RWPE1 (cell line): ENCODE measurements at places on chromosomes 1 and 21.

GRCh38 chr1:6591222-6591621, 11.4 kb downstream of the ZBTB48 start:
- DNase-seq: no peak

- no peak for DNase-seq
Measured at GRCh38 chr21:38227401-38227800, 29.4 kb upstream of the KCNJ15 start.

DNA sequence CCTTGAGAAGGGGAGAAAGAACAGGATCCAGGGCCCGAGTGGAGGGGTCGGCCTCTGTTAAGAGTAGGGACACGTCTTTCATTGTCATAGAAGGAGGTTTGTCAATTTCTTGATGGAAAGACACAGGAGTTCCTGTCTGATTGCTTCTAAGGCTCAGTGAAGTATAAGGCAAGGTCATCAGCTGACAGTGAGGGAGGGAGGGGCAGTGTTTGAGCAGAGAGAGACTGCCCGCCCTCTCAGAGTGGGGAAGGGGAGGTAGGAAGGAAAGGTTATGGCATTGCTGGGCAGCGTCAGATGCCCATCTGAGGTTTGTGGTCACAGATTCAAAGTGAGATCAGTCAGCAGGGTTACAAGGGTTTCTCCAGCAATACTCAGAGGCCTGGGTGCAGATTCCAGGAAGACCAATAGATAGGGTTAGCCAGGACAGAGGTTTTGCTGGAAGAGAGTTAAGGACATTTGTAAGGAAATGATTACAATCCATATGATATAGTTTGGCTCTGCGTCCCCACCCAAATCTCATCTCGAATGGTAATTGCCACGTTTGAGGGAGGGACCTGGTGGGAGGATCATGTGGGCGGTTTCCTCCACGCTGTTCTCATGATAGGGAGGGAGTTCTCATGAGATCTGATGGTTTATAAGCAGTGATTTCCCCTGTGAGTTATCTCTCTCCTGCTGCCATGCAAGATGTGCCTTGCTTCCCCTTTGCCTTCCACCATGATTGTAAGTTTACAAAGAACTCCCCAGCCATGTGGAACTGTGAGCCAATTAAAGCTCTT, 127.2 kb upstream of the GJB5 start:
- no peak for DNase-seq

- no peak for DNase-seq
Measured at GRCh38 chr1:154386643-154387352, 18.3 kb upstream of the IL6R start.

GRCh38 chr1:150836129-150836773, 28.2 kb upstream of the CTSK start:
- DNase-seq: no peak

- DNase-seq: no peak
Measured at GRCh38 chr1:32754317-32755097, 51.9 kb upstream of the SYNC start.

DNA sequence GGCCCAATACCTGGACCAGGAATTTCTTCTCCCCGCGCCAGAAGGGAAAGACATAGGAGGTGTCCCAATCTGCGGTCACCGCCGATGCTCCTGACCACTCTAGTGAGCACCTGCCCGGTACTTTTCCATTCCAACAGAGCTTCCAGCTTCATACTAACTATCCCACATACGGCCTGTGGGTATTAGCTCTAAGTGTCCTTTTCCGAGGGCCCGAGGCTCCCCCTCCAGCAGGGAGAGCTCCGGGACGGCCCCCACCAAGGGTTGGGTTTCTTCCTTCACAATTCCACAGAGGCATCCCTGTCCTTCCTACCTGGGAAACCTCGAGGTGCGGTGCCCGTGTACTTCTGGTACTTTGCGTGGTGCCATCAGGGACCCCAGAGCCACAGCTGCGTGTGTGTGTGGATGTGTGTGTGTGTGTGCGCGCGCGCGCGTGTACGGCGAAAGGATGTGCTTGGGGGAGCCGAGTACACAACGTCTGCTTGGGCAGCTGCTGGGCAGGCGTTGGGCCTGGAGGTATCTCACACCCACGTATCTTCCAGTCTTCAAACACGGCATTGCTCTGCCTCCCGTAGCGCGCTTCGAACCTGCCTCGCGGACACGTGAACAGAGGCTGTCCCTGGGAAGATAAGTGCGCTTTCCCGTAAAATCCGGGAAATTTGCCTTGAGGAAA, 2.4 kb upstream of the SIM2 start:
- no peak for DNase-seq
